ENCODE measurements at places on chromosomes 11 and 22.

GRCh38 chr11:72589802-72590761 lies 84.1 kb downstream of the PDE2A start:
- DNase-seq = no peak

GRCh38 chr22:41762980-41763779 lies 37.3 kb upstream of the CCDC134 start:
- DNase-seq = no peak

- no peak for DNase-seq
These were observed 37.8 kb downstream of the GALNT18 start for GRCh38 chr11:11583801-11584529.

DNA sequence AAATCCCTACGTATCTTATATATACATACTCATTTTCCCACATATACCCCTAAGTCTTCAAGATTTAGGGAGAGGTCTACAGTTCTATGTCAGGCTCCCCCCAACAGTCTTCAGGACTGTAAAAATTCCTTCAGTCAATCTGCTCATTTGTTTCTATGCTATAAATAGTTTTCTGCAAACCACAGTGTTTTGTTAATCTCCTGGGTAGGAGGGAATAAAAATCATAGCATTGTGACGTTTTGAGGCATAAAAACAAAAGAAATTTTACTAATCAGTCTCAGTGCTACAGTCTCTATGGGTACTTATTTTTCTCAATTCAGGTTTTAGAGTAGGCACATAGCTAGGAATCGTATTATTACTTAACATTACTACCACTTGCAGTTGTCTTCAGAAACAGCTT lies 552.8 kb upstream of the LRRC4C start:
- DNase-seq = no peak

DNA sequence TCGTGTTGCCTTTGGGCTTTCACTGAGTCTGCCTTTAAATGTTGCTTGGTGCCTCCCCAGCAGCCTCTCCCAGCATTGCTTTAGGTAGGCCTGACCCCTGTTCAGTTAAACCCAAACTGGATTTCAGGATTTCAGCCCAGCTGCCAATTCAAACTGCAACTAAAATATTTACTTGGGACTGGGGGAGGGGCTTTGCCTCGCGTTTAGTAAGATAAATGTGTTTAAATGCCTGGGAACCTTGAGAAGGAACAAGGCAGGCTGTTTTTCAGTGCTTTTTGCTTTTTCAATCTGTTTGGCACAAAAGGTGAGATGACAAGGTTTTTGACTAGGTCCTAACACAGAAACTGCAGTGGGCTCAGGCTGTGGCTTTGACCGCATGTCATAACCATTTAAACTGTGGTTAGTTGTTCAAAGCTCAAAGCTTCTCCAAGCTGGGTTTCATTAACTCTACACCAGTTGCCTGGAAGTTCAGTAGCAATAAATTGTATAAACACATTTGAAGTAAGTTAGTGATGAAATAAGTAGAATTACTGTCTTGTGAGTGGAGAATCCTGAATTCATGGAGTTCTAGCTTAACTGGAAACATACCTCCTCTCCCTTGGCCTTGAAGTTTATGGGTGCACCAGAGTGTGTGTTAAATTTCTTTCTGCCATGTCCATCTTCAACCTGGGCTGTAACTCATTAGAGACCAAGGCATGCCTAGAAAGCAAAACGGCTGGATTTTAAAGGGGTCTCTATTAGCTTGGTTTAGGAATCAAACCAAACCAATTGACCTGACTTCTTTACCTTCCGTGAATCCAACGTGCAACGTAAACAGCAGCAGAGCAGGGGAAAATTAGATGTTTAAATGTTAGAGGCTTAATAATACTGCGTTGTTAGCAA lies 3.6 kb downstream of the PKNOX2 start:
- DNase-seq = no peak
